ENCODE measurements at places on chromosomes 1 and 21.

DNA sequence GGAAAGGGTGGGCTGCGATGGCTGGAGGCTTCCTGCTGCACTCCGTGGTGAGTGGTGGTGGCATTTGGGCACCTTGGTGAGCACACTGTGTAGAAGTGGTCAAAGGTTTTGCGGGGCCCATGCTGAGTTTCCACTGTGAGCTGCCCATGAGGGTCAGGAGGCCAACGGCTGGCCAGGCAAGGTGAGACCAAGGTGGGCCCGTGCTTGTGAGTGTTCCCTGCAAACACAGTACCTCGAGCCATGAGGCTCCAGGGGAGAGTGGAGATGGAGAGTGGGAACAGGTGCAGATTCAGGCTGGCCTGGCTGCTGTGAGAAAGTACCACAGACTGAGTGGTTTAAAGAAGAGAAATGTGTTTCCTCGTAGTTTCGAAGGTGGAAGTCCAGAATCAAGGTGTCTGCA, 40.8 kb downstream of the AJAP1 start:
- DNase-seq: no peak

DNA sequence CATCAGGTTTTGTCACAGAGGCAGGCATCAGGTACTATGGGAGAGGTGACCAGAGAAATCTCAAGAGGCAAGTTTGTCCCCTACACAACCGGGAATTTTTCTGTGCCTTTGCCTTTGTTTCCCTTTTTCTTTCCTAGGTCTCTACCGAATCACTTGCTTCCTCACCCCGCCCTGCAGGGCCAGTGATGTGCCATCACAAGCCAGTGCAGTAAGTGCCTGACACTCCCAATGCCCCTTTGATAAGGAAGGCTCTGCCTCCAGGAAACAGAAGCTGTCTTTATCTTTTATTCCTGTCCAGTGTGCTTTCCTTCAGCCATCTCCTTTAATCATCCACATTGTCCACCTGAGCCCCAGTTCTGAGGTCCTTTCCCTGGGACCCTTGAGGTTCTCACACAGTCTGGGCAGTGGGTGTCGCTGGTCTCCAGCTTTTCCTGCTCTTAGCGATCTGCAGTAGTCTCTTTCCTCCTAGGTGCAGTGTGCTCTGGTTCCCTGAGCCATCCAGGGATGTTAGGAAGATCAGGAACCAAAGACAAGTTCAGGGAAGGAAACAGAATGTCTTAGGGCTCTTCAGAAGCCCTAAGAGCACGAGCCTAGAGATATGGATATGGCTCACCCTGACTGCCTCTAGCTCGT, 36.6 kb downstream of the GJA5 start:
- DNase-seq: peak; percentile 38

GRCh38 chr1:41639332-41639936, 155.0 kb upstream of the EDN2 start:
- DNase-seq: no peak

GRCh38 chr1:191575180-191575579, 583.1 kb upstream of the RGS18 start:
- DNase-seq: no peak

DNA sequence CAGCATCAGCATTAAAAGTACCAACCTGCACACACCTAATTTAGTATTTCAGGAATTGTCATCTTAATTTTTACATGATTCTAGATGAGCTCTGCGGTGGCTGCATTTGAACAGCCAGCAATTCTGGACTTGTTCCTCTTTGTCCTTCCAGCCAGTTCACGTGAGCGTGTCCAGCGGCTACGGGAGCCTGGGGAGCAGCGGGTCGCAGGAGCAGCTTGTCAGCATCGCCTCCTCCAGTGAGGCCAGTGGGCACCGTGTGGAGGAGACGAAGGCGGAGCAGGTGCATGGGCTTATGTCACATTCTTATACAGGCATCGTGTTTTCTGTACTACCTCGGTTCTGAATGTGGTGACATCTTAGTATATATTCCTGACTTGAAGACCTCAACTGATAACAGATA, 25.7 kb downstream of the PER3 start:
- DNase-seq: no peak

GRCh38 chr1:32539584-32540571, 651 bp downstream of the ZBTB8A start:
- DNase-seq: no peak

DNA sequence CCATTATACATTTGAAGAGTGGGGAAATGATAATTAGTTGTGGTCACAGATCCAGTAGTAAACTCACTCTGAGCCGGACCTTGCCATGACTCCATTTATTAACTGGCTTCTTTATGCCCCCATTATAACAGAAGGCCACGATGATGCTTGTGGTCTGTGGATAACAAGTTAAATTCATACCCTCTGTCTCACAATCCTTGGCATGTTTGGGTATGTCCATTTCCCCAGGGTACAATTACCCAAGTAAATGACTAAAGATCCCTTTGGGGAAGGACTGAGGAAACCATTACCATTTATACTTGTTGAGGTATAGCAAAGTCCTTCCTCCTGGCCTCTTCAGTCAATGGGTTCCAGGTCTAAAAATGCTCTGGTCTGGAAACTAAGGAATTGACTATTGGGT, 7.3 kb upstream of the USP1 start:
- no peak for DNase-seq

- no peak for DNase-seq
These were observed 59.9 kb downstream of the LDLRAD2 start for GRCh38 chr1:21871943-21872342.
